Ureter (tissue), 1 donor: ENCODE measurements at places on chromosomes 3 and 15.

GRCh38 chr3:78287085-78287484 is 1247.2 kb downstream of the ROBO2 start:
- DNase-seq = no peak

GRCh38 chr15:51302480-51302879 is 35.9 kb downstream of the CYP19A1 start:
- no peak for DNase-seq

GRCh38 chr3:14538451-14539088 is 1.6 kb downstream of the GRIP2 start:
- DNase-seq = no peak

GRCh38 chr15:33865416-33865815 is 102.9 kb upstream of the CHRM5 start:
- no peak for DNase-seq

GRCh38 chr3:16512435-16513140 is 911 bp downstream of the RFTN1 start:
- DNase-seq = no peak

DNA sequence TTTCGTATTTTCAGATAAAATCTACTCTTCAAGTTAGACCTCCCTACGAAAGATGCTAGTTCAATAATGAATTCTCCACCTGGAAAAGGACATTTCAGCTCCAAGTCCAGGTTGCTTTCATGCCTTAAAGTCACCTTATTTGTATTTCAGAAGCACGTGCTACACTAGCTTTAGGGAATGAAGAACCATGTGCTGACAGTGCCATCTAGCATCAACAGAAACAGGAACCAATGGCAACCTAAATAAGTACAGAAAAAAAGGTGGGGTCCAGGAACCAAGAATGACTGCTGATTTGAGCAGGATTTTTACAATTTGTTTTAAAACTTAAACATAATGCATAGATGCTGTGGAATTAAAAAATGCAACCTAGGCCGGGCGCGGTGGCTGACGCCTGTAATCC is 77.6 kb upstream of the SNRPN start:
- DNase-seq = no peak
